Stimulated activated CD8-positive, alpha-beta memory T cell treated with anti-CD3 and anti-CD28 coated beads, Interleukin-4, amount 100 ng/mL, for 48 hours (primary cell): ENCODE measurements at places on chromosomes 5 and 9.

GRCh38 chr9:32161720-32162119, 222.7 kb upstream of the ACO1 start:
- no peak for DNase-seq

DNA sequence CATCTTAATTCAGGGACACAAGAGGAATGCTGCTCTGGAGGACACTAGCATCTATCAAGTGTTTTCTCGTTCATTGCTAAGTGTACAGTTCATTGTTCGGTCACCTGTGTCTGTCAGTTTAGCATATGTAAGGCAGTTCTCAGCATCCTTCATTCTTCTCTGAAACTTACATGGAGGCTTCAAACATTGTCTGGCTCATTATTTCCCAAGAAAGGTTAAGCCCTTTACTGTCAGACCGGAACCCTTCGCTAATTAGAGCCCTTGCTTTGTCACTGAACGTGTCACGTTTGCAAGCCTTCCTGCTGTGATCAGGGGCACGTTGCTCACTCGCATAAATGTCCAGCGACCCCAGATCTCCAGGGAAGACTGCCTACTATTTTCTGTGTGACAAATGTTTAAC, 62.3 kb upstream of the RIOK2 start:
- DNase-seq = no peak

DNA sequence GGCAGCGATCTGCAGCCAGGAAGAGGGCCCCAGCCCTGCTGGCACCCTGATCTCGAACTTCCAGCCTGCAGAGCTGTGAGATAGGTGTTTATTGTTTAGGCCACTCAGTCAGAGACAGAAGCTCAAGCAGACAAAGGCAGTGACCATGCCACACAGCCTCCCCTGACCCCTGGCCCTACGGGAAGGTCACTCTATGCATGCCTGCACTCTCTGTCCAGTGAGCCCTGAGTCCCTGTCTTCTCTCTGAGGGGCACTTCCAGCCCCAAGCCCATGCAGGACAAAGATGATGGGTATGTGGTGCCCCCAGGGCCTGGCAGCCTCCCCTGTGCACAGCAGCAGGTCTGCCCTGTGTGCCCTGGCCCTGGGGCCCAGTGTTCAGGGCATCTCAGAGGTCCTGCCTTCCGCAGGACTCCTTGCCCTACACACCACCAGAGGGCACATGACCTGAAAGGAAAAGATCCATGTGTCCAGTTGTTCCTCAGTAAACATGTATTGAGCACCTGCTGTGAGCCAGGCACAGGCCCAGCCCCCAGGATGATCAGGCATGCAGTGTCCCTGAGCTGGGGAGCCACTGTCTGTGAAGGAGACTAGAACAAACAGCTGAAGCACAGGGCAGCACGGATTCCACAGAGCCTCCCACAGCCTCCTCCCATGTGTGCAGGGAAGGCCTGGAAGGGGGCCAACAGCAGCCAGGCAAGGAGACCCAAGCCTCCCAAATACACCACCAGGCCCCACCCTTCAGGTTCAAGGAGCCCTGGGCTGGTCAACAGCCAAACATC, 109.3 kb downstream of the ATPSCKMT start:
- no peak for DNase-seq

- DNase-seq = no peak
These were observed 120.0 kb upstream of the CDKN2B start for GRCh38 chr9:22129133-22129532.

DNA sequence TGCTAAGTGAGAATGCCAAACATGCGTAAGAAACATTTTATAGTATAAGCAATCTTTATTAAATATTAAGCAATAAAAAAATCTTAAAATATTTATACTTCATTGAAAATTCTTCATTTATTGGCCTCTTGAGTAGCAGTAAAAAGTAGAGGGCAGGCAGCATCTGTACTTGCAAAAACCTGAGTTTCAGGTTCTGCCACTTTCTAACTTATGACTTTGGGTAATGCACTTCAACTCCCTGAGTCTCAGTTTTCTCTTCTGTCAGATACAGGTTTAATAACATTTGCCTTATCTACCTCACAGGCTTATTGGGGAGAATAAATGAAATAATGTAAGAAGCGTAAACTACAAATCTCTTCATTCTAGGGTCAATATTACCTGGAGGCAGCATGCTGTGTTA, 19.8 kb upstream of the MCTP1 start:
- DNase-seq = no peak

- DNase-seq = no peak
These were observed 156.1 kb upstream of the NTRK2 start for GRCh38 chr9:84513473-84513872.

DNA sequence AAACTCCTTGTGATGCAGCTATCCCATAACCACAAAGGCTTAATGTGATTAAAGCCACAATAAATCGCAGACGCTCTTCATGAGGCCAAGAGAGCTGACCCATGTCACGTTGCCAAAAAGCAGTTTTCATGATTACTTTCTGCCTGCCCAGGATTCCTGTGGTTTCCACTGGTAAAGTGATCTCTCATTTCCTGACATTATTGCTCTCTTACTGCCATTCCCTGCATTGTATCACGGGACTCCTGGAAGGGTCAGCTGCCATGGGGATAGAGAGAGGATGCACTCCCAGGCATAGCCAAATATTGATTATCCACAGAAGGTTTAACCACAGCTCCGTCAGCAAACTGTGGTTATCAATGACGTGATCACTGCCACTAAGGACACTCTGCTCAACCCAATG, 103.8 kb upstream of the SLC1A3 start:
- DNase-seq = no peak

- DNase-seq = no peak
These were observed 174.7 kb downstream of the CYLC2 start for GRCh38 chr9:103169798-103170197.

DNA sequence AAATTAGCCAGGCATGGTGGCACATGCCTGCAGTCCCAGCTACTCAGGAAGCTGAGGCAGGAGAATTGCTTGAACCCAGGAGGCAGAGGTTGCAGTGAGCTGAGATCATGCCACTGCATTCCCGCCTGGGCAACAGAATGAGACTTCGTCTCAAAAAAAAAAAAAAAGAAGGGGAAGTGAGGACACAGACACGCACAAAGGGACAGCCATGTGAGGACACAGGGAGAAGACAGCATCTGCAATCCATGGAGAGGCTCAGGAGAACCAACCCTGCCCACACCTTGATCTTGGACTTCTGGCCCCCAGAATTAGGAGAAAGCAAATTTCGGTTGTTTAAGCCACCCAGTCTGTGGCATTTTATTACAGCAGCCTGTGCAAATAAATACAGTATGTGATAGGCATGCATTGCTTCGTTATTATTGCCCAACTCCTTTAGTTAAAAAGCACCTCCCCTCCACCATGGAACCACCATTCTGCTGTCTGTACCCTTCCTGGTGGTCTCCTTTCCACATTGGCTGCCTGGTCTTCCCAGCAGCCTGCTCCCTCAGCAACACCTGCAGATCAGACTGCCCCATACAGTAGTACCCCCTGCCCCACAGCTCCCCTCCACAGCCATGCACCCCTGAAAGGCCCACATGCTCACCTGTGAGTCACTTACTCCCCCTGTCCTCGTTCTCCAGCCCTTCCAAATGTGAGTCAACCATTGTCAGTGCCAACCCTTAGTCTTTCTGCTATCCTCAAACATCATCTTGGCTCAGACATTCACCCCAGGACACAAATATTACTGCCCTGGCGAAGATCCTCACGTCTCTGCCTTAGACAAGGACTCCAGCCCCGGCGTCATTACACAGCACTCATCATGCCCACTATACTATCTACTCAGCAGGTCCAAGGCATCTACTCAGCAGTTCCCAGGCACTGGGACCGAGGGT, 128.8 kb downstream of the ROR2 start:
- no peak for DNase-seq

GRCh38 chr5:57841676-57842363, 359.2 kb upstream of the ACTBL2 start:
- DNase-seq = no peak

DNA sequence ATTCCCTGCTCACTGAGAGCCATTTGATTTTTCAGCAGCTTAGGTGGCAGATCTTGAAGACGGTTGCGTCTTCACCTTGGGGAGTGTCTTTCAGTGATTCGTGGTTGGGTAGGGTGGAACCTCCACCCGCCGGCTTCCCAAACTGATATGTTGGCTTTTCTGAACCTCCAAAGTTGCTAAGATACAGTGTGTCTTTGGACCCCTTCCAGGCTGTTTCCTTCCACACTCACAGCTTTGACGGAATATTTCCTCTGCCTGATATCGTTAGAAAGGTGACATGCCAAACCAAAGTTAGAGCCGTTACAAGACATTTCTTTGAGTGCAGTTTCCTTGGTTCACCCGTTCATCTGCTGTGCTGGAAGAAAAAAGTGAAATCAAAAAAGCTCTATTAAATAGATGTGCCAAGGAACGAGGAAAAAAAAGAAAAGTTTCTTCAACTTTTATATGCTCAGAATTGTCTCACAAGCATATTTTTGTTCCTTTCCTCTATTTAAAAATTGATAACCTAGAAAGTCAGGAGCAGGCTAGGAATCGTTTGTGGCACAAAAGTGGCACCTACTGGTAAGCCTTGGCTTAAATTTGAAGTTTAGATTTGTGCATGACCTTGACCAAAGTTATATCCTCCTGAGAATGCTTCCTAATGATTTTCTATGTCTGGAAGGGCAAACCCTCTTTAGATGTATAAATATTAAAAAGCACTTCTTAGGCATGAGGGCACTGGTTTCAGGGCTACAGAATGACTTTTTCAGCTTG, 270.7 kb upstream of the WWC1 start:
- DNase-seq = no peak

DNA sequence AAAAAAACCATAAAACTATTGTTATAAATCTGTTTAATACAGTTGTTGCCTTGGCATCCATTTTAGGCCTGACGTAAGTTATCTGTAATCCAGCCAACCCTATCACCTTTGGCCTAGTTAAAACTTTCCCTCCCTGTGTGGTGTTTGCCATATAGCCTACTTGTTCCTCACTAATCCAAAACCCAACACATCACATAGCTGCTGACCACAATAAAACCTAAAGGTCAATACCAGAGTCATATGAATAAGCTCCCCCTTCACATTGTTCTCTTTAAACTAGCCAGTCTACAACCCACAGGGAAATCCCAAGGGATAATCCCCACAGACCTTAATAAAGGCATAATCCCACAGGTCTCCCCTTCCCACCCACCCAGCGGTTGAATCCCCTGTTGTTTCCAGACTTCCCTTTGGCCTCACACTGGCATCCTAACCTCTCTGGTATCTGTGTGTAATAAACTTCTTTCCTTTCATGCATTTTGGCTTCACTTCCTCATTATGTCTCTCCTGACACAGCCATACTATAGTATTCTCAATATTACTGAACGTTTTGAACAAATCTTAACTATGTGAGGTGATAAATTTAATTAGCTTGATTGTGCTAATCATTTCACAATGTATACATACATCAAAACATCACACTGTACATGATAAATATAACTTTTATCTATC, 50.8 kb downstream of the DTWD2 start:
- DNase-seq = no peak

GRCh38 chr5:137366526-137366925, 132.6 kb downstream of the SPOCK1 start:
- no peak for DNase-seq

DNA sequence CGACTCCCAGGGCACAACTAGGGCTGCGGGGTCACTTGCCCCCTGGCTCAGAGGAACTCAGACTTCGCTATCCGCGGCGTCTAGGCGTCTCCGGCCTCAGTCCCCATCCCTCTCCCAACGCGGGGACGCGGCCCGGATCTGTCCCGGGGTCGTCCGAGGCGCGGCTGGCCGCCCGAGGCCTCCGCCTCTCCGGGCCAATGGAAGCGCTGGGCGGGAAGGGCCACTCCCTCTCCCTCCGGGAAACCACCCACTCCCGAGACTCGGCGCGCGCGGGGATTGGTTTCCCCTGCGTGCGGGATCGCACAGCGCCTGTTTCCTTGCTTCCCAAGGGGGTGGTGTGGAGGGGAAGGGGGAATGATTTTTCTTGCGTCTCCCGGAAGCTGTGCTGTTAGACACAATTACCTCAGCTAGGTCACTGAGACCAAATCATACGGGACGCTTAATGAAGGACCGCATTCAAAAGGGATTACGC, 38.3 kb downstream of the NR2F1 start:
- DNase-seq = no peak

DNA sequence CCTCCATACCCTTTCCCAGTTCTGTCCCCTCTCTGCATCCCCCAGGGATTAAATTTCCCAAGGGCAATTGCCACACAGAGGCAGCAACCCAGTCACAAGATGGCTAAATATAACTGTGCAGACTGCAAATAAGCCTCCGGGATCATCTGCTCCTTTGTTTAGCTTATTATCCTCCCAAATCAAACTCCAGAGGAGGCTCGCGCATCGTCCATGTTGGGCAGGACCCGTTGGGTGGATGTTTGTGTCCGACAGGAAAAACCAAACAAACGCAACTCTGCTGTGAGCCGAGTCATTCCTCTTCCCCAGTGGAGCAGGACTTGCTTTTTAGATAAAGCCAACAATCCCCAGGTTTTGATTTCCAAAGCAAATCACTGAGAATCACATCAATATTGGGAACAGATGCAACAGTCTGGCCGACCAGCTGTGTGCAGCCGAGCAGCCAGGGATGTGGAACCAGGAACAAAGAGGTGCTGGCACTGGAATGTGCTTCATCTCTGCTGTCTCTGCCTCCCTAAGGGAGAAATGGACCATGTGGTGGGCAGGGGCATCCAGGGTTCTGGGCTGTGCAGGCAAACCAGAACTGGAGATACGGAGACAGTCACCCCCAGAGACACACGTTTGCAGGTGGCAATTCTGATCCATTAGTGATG, 89.8 kb downstream of the PTTG1 start:
- no peak for DNase-seq

GRCh38 chr9:33306037-33306436, 15.7 kb downstream of the NFX1 start:
- no peak for DNase-seq

DNA sequence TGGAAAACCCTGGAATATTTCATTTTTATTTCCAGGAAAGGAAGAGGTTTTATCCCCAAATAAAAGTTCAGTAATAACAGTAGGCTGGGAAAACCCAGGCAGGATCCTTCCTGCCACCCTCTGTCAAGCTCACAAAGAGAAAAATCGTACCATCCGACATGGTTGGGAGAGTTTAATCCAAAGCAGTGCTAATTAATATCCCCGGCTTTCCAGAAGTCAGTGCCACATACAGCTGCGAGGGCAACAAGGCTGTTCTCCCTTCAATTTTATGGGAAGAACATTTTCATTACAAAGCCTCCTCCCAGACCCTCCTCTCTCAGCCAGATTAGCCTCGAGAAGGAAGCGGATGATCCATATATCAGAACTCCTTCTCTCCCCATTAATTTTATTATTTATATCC, 95.5 kb downstream of the PAX5 start:
- DNase-seq = no peak

- DNase-seq = no peak
These were observed 882.3 kb upstream of the SEMA6A start for GRCh38 chr5:117456866-117457470.

DNA sequence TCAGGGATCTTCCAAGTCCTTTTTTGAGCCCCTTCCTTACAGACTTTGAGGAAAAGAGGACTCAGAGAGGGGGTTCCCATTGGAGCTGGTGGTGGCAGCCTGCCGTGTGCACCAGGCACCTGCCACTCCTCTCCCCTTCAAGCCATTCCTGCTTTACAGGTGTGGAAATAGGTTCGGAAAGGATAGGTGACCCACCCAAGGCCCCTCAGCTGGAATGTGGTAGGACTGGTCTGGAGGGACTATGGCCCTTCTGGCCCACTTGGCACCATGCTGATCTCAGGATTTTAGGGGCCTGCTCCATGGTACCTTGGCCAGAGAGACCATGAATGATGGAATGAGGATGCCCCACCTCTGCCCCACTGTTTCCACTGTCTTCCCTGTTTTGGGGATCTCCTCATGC, 1.4 kb downstream of the GALNT12 start:
- no peak for DNase-seq
